ENCODE measurements at places on chromosomes 11 and 22.

GRCh38 chr11:45105984-45106375, 40.5 kb upstream of the PRDM11 start:
- no peak for DNase-seq

- DNase-seq = no peak
Measured at GRCh38 chr11:830295-831117, 2.2 kb upstream of the CD151 start.

GRCh38 chr11:47589977-47590861, 3.7 kb downstream of the FAM180B start:
- DNase-seq = no peak

DNA sequence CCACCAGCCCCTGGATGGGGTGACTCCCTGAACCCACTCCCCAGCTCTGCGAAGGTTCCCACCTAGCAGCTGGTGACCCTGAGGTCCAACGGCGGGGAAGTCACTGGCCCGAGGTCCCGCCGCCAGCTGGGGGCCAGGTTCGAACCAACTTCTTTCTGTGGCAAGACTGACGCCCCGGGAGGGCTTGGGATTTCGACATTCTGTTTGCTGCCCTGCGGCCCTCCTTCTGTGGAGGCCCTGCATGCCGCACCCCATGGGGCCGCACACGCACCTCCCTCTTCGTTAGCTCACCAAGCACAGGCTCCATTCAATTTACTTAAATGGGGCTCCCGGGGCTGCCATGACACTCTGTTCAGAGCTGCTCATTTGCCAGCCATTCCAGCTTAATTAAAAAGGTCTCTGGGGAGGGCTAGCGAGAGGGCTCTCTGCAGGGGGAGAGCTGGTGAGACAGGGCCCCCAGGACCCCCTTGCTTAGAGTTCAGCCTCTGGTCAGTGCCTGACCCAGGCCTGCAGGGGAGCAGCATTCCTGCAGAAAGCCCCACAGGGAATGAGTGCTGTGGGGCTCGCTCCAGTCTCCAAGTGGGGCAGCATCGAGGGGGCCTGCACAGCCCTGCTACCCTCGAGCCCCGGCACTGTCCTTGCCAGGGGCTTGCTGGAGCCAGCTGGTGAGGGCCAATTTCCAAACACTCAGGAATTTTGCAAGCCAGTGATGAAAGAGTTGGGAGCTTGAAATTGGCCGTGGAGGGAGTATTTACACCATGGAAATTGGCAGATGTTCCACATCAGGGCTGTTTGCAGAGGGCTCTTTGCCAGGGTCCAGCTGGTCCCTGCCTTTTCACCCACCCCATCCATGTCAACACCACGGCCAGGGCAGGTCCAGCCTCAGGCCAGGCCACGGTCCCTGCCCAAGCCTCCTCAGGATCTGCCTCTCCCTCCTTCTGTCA, 80.8 kb downstream of the CACNA1I start:
- DNase-seq = no peak

GRCh38 chr11:122655527-122656072, at the start of gene UBASH3B:
Gene UBASH3B, plus strand, starts transcription at chr11:122655722. Its CDS starts 328 bp downstream, at chr11:122656050.
- peak; percentile 17 for DNase-seq

GRCh38 chr11:62435846-62436660, 17.2 kb downstream of the SCGB1A1 start:
- DNase-seq = no peak

DNA sequence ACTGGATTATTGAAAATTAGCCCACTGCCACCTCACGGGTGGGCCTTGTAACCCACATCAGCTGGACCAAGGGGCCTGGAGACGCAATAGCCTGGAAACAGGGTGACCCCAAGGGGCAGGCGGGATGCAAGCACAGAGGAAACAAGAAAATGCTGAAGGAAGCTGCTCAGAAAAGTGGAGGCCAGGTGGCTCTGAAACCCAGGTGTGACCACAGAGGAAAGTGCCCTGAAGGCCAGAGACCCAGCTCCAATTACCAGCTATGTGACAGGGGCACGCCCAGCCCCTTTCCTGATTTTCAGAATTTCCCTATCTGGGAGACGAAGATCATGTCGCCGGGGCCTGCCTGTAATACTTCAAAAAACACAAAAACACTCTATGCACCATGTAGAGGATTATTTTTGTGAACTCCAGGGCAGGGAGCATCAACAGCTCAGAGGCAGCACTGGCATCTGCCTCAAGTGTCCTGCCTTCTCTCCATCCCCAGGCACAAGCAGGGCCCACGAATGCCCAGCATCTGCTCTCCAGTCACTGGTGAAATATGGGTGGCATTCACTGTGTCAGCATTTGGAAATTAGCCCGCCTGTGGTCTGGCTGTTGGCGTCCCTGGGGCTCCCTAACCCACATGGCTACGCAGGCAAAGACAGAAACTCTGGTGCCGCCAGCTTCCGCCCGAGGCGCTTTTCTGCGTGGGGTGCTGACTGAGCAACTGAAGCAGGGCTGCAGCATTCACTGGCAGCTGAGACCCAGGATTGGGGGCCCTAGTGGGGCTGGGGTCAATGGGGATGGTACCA, 6.3 kb downstream of the KCNJ1 start:
- no peak for DNase-seq

GRCh38 chr22:29345932-29346331, 30.4 kb upstream of the RASL10A start:
- DNase-seq = no peak

GRCh38 chr22:17348464-17349103, 20.7 kb upstream of the CECR2 start:
- no peak for DNase-seq

DNA sequence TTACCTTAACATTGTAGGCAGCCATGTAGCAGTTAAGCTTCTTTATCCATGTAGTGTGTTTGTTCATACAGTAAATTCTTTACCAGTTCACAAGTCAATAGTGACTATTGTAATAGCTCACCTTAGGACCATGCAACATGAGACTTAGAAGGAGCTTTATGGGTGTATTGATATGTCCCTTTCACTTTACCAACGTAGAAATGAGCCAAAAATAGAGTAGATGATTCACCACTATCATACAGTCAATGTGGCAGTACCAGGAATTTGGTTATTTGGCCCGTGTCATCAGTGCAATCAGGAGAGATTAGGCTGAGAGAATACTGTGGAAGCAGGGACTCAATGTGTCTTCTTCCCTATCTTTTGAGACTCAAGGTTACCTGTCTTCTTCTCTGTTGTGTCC, 4.7 kb downstream of the ZDHHC13 start:
- no peak for DNase-seq

DNA sequence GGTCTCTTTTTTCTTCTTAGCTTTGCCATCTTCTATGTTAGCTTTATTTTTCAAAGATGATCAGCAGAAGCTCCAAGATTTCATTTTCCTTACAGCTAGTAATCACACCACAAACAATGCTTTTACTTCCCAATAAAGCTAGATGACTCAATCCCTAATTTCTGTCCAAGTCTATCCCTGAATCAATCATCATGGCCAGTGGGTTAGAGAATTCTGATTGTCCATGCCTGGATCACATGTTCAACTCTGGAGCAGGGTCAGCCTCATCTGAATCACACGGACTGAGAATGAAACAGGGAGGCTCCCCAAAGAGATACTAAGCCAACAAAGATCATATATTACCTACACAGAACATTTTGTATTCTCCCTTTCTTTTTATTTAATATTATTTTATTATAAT, 79.6 kb downstream of the BBOX1 start:
- DNase-seq = no peak

- DNase-seq = no peak
Measured at GRCh38 chr11:8573777-8574176, 20.3 kb downstream of the STK33 start.

DNA sequence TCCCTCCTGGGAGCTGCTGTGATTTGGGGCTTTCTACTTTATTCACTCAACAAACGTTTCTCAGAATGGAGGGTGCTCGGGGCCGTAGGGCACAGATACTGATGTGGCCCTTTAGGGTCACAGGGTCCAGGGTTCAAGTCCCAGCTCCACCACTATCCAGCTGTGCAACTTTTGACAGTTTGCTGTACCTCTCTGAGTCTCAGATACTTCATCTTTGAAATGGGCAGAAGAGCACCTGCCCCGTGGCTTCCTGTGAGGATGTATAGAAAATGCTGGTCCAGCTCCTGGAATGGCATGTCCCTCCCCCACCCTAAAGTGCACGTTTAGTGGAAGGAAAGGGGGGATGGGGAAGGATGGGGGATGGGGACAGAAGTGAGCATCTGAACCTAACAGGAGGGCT, 21.9 kb upstream of the PRR5 start:
- DNase-seq = no peak

GRCh38 chr11:123020968-123021367, 39.3 kb upstream of the BSX start:
- no peak for DNase-seq

DNA sequence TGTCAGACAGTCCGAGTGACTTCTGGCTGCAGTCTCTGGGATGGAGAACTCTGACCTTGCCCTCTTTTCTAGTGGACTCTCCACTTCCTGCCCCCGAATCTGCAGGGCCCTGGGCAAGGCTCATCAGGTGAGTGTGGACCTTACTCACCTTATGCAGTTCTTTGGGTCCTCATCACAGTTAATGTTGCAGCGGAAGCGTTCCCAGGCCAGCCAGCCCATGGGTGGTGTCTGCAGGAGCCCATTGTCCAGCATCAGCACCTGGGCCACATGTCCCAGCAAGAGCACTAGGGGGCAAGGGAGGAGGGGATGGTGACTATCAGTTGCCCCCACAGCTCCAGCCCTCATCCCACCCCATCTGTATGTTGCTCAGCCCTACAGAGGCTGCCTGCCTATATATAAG, 2.3 kb downstream of the NAGA start:
- no peak for DNase-seq

GRCh38 chr11:93143800-93144199, 54.0 kb downstream of the SLC36A4 start:
- DNase-seq = no peak

DNA sequence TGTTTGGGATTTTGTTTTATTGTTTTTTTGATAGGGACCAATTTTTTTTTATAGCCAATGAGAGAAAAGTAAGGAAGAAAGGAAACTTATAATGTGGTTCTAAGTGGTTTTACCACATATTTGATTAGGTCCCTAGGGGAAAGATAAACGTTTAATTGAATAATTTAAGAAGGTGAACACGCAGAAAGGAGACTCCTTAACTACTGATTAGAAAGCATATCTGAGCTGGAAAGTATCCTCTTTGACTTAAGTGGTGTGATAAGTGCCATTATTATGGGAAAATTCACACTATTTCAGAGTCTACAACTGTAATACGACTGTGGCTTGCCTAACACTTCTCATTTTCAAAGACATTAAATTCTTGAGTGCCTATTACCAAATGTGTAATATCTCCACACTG, 106.5 kb upstream of the GRAMD1B start:
- no peak for DNase-seq

- peak; percentile 81 for DNase-seq
Measured at GRCh38 chr22:45318168-45318557, 8.4 kb downstream of the FAM118A start.

GRCh38 chr11:118068206-118068944, 8.5 kb upstream of the TMPRSS4 start:
- no peak for DNase-seq

- no peak for DNase-seq
Measured at GRCh38 chr22:44892803-44893730, 116.7 kb downstream of the PHF21B start.

- DNase-seq = no peak
Measured at GRCh38 chr11:32434356-32435151, 785 bp downstream of the WT1 start.

GRCh38 chr11:86537541-86538222, 134.7 kb downstream of the ME3 start:
- DNase-seq = no peak

GRCh38 chr22:28911777-28912669, 28.7 kb downstream of the ZNRF3 start:
- DNase-seq = no peak

- no peak for DNase-seq
Measured at GRCh38 chr11:88284336-88285050, 53.0 kb downstream of the CTSC start.

GRCh38 chr11:19332476-19332875, 91.7 kb upstream of the E2F8 start:
- no peak for DNase-seq

GRCh38 chr11:109521571-109522086, 99.6 kb downstream of the C11orf87 start:
- no peak for DNase-seq

GRCh38 chr22:24331468-24332440, 61.1 kb downstream of the SPECC1L start:
- DNase-seq = no peak

- no peak for DNase-seq
Measured at GRCh38 chr22:44259366-44260215, 53.2 kb downstream of the SHISAL1 start.

DNA sequence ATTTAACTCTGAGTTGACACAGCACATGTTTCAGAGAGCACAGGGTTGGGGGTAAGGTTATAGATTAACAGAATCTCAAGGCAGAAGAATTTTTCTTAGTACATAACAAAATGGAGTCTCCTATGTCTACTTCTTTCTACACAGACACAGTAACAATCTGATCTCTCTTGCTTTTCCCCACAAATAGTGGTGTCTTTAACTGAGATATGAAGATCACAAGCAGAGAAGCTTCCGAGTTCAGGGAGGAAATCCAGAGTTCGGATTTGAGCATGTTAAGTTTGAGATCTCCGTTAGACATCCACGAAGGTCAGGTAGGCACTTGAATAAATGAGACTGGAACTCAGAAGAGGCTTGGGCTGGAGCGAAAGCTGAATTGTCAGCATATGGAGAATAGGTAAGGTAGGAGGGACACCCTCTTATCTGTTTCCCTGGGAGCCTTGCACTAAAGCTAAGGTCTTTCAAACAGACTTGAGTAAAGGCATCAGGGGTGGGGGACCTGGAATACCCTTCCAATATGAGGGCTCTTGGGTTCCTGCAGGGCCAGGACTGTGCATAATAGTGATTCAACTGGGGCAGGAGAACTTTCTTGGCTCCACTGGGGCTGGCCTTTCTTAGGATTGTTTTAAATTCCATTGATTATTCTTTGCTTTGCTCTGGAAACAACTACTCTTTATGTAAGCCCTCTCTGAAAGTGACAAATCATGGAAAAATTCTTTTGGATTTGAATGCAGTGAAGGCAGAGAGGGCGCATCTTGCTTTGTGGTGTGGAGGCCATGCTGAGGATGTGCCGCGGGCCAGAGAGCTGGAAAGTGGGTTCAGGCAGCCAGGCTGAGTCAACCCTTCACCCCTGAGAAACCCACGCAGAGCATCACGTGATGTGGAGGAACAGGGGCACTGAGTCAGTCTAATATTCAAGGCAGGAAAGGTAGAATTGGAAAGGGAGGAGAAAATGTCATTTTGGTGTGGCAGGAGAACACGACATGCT, 62.7 kb upstream of the AMPD3 start:
- DNase-seq = no peak

DNA sequence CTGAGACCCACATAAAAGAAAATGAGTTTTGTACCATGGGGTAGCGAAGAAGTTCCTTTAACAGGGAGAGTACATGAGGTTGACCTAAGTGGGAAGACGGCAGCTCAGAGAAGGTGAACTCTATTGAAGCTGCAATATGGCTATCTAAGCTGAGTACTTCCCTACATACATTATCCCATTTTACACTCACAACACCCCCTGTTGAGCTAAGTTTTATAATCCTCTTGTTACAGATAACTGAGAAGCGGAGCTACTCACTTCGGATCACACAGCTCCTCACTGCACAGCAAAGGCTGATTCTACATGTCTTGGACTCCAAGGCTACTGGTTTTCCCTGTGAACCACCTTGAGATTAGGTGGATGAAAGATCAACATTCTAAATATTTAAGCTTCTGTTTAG, 8.2 kb upstream of the PIWIL4 start:
- no peak for DNase-seq

All from activated CD4-positive, CD25-positive, alpha-beta regulatory T cell treated with anti-CD3 and anti-CD28 coated beads, Interleukin-2, amount 50 U/mL, for 16 hours (primary cell).